Uterus (tissue), 4 donors: ENCODE measurements at places on chromosomes 6 and 20. TPM values are rescaled to one million over a fixed set of nuclear protein-coding genes. Genes with fewer than 3 reads are reported as not detected.

DNA sequence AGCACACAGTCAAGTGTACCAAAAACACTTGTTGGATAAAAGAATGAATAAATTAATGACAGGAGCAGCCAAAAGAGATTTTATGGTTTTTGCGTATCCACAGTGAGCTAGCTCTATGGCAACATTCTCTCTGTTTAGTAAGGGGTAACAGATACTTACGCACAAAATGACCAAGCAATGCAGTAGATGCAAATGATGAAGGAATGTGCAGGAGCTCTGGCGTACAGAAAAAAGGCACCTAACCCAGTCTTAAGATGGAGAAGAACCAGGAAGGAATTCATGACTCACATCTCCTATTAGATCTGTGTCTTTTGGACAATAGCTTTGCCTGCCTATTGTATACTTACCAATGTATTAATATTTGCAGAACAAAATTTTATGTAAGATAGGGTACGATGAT is 191.9 kb upstream of the PREP start:
- H3K27me3 ChIP-seq, result no peaks in the 10 kb centered on the region
- H3K36me3 ChIP-seq, result no peaks in the 10 kb centered on the region
- no peak for DNase-seq
- H3K4me1 ChIP-seq, result no peaks in the 10 kb centered on the region

DNA sequence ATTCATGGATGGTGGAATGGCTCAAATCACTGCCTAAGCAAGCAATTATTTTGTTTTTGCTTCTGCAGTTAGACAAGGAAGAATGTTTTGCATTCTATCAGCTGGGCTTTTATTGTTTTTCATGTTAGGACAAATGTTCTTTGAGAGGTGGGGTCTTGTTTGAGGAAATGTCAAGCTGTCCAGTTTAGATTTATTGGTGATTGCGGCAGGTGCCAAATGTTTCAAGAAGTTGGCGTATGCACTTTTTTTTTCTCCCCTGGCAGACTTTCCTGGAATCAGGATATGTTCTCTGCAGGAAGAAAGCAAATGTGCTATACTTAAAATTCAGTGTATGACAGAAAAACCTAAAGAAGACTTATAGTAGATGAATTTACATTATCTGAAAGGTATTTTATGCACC is 81.0 kb upstream of the JAG1 start:
- no peak overlapping the region for H3K4me3 ChIP-seq
- H3K27me3 ChIP-seq, result no peaks in the 10 kb centered on the region
- no peaks in the 10 kb centered on the region for H3K4me1 ChIP-seq
- H3K36me3 ChIP-seq, result no peaks in the 10 kb centered on the region

- no peaks in the 10 kb centered on the region for H3K4me1 ChIP-seq
- no peak for DNase-seq
- H3K36me3 ChIP-seq, result no peaks in the 10 kb centered on the region
- no peaks in the 10 kb centered on the region for H3K27me3 ChIP-seq
- no peak overlapping the region for H3K27ac ChIP-seq
- no peak overlapping the region for H3K4me3 ChIP-seq
These were observed 185.1 kb downstream of the JARID2 start for GRCh38 chr6:15430931-15431405.

The KHDRBS2 gene
- 7.3 TPM for total RNA-seq

DNA sequence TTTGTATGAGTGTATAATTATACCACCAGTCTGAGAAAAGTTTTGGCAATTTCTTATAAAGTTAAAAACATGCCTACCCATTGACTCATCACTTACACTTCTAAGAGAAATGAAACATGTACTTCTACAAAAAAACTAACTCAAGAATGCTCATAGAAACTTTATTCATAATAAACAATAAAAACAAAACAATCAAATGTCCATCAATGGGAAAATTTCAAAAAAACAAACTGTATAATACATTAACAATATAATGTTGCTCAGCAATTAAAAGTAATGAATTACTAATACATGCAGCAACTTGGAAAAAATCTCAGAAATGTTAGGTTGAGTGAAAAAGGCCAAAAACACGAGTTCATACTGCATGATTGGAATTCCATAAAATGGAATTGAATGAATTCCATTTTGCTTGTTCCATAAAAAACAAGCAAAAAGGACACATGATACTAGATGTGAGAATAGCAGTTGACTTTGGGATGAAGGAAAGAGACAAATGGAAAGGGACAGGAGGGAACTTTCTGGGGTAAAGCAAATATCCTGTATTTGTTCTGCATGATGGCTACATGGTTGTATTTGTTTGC is 726.6 kb downstream of the RFPL4B start:
- no peak overlapping the region for H3K4me3 ChIP-seq
- H3K27me3 ChIP-seq, result no peaks in the 10 kb centered on the region
- H3K36me3 ChIP-seq, result no peaks in the 10 kb centered on the region
- no peak for DNase-seq

- H3K36me3 ChIP-seq, result no peaks in the 10 kb centered on the region
- DNase-seq, result no peak
- H3K4me3 ChIP-seq, result no peak overlapping the region
- peaks cover 7% of the 10 kb centered on the region for H3K4me1 ChIP-seq
- no peak overlapping the region for H3K27ac ChIP-seq
These were observed 5.8 kb upstream of the NR2E1 start for GRCh38 chr6:108159981-108160380.

The RNF144B gene
- 28.6 TPM for total RNA-seq

The FHL5 gene
- total RNA-seq, result 4.5 TPM

GRCh38 chr6:5632348-5632935 is 371.1 kb downstream of the FARS2 start:
- no peaks in the 10 kb centered on the region for H3K4me1 ChIP-seq
- no peak overlapping the region for H3K4me3 ChIP-seq
- no peaks in the 10 kb centered on the region for H3K36me3 ChIP-seq
- no peak for DNase-seq
- H3K27me3 ChIP-seq, result no peaks in the 10 kb centered on the region
- no peak overlapping the region for H3K27ac ChIP-seq

DNA sequence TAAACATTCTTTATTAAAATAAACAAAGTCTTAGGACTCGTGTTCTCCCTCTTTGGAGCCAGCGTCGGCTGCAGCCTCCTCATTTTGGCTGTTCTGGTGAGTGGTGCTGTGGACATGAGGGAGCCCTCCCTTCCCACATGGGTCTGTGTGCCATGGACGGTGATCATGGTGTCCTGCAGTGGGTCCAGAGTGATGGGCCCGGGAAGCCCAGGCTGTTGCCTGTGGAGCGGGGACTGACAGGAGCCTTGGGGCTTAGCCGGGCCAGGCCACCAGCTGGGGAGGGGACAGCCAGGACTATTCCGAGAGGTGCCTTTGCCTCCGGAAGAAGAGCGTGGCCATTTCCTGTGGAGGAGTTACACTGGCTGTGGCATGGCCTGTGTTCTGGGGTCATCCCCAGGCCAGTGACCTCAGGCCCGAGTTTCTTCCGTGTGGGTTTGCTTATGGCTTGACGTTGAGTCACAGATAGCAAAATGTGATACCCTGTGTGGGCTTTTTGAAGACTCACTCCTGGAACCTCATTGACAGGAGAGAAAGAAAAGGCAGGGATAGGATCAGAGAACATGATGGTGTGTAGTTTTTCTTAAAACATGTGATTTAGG is 153.4 kb downstream of the DTNBP1 start:
- H3K36me3 ChIP-seq, result no peaks in the 10 kb centered on the region
- no peaks in the 10 kb centered on the region for H3K27me3 ChIP-seq
- no peak overlapping the region for H3K27ac ChIP-seq
- no peaks in the 10 kb centered on the region for H3K4me1 ChIP-seq
- no peak overlapping the region for H3K4me3 ChIP-seq

- H3K4me1 ChIP-seq, result no peaks in the 10 kb centered on the region
- no peaks in the 10 kb centered on the region for H3K36me3 ChIP-seq
- H3K4me3 ChIP-seq, result no peak overlapping the region
- H3K27ac ChIP-seq, result no peak overlapping the region
- H3K27me3 ChIP-seq, result no peaks in the 10 kb centered on the region
These were observed 46.3 kb downstream of the NRN1 start for GRCh38 chr6:5960456-5960855.

DNA sequence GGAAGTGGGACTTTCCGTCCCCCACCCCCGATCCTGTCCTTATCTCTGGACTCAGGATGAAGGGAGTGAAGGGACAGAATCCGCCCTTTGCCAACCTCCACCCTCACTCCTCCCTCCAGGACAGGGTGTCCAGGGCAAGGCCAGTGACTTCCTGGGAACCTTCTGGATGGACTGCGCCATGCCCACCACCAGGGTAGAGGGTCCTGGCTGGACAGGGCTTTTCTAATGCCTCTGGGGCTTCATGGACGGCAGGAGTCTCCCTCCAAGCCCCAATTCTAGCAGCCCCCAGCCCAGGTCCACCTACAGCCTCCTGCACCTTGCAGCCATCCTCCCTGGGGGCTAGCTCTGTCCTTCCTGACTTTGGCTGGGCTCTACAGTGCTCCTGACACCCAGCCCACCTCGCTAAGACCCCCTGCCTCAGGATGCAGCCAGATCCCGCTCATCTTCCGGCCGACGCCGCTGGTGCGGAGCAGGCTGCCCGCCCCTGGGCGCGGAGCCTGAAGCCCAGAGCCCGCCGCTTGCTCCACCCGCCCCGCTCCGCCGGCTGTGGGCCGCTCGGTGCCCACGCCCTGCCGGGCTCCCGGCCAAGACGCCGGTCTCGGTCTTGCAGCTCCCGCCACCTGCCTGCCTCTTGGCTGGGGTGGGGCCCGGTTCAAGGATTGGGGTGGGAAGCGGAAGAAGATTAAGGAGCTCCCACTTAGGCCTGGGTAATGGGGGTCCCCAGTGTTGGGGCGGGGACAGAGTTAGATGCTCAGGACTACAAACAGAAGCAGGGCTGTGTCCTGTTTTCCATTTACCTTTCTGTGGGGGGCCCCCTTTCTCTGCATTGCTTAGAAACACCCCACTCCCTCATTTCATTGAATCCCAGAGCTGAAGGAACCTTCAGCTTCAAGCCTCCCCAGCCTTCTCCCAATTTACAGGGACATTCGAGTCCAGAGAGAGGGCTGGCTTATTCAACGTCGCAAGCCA is 72.8 kb downstream of the MDGA1 start:
- no peaks in the 10 kb centered on the region for H3K36me3 ChIP-seq
- no peaks in the 10 kb centered on the region for H3K4me1 ChIP-seq
- peak; percentile 29 for DNase-seq
- H3K27me3 ChIP-seq, result no peaks in the 10 kb centered on the region

The SAMD5 gene
- 4.1 TPM for total RNA-seq

The RAMACL gene
- total RNA-seq, result 1.8 TPM

DNA sequence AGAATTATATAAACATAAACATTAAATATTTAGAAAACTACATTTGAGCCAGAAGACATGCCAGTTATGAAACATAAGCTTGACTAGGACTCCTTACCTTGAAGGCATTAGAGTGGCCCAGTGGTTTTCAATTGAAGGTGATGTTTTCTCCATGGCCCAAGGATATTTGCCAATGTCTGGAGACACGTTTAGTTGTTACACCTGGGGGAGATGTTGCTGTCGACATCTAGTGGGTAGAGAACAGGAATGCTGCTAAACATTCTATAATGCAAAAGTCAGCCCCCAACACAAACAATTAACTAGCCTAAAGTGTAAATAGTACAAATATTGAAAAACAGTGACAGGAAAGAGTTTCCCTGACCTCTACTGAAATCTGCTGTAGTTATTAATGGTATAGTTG is 200.9 kb upstream of the HS3ST5 start:
- H3K4me3 ChIP-seq, result no peak overlapping the region
- no peaks in the 10 kb centered on the region for H3K36me3 ChIP-seq
- no peaks in the 10 kb centered on the region for H3K27me3 ChIP-seq

GRCh38 chr20:59829054-59829785 is 104.2 kb downstream of the SYCP2 start:
- no peak overlapping the region for H3K27ac ChIP-seq
- H3K36me3 ChIP-seq, result no peaks in the 10 kb centered on the region
- no peaks in the 10 kb centered on the region for H3K4me1 ChIP-seq
- no peaks in the 10 kb centered on the region for H3K27me3 ChIP-seq
- peak; percentile 10 for DNase-seq

DNA sequence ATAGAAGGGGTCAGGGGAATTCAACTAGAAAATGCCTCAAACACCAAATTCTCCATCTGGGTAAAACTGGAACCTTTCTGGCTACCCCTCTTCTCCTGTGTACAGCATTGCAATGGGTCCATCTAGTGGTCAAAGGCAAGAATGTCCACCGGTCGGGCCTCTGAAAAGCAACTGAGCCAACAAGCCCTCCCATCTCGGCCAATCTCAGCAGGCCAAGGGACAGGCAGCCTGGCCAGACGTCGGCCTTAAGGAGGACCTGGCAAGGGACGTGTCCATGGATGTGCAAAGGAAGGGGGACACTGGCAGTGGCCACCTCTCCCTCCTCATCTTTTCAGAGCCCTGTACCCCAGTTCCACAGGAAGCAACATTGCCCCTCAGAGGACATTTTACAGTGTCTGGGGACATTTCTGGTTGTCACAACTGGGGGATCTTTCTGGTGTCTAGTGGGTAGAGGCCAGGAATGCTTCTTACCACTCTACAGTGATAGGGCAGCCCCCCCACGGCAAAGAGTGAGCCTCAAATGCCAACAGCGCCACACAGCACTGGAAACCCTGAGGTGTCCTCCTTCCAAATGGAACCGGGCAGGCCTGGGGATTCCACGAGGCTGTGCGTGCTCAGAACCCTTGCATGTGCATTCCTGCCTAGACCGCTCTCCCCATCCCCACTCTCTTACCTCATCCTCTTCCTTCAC is 99.8 kb upstream of the FOXA2 start:
- H3K27me3 ChIP-seq, result no peaks in the 10 kb centered on the region
- no peaks in the 10 kb centered on the region for H3K4me1 ChIP-seq
- peak; percentile 59 for DNase-seq
- no peaks in the 10 kb centered on the region for H3K36me3 ChIP-seq
- H3K27ac ChIP-seq, result no peak overlapping the region

The JPH2 gene
- 17.6 TPM for total RNA-seq

- no peaks in the 10 kb centered on the region for H3K36me3 ChIP-seq
- no peaks in the 10 kb centered on the region for H3K4me1 ChIP-seq
- H3K27me3 ChIP-seq, result no peaks in the 10 kb centered on the region
- H3K27ac ChIP-seq, result no peak overlapping the region
- no peak for DNase-seq
- H3K4me3 ChIP-seq, result no peak overlapping the region
These were observed 25.5 kb upstream of the ITCH start for GRCh38 chr20:34337544-34337943.

DNA sequence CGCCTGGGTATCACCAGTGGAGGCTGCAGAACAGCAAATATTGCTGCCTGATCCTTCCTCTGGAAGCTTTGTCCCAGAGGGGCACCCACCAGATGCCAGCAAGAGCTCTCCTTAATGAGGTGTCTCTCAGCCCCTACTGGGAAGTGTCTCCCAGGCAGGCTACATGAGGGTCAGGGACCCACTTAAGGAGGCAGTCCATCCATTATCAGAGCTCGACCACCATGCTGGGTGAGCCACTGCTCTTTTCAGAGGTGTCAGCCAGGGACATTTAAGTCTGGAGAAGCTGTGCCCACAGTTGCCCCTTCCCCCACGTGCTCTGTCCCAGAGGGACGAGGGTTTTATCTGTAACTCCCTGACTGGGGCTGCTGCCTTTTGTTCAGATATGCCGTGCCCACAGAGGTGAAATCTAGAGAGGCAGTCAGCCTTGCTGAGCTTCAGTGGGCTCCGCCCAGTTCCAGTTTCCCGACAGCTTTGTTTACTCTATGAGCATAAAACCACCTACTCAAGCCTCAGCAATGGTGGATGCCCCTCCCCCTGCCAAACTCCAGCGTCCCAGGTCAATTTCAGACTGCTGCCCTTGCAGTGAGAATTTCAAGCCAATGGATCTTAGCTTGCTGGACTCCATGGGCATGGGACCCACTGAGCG is 25.9 kb upstream of the AIG1 start:
- no peak overlapping the region for H3K27ac ChIP-seq
- H3K27me3 ChIP-seq, result no peaks in the 10 kb centered on the region
- no peak overlapping the region for H3K4me3 ChIP-seq
- DNase-seq, result no peak
